CD4-positive, alpha-beta T cell treated with Interleukin-15 for 1 hour (primary cell): ENCODE measurements at places on chromosomes 12 and 14.

DNA sequence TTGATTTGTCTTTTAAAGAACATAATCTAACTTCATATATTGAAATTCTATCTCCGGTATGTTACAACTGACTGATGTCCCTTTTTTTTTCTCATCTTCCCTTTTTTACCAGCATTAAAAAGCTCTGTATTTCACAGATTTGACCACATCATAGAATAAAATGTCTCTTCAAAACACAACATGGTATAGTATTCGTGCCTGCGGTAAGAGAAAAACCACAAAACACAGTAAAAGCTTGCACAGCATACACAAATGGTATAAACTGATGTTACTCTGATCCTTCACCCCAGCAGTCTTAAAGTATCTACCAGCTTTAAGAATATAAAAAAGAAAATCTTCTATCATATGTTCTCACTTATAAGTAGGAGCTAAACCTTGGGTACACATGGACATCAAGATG is 83.4 kb downstream of the HECTD1 start:
- DNase-seq, result no peak

DNA sequence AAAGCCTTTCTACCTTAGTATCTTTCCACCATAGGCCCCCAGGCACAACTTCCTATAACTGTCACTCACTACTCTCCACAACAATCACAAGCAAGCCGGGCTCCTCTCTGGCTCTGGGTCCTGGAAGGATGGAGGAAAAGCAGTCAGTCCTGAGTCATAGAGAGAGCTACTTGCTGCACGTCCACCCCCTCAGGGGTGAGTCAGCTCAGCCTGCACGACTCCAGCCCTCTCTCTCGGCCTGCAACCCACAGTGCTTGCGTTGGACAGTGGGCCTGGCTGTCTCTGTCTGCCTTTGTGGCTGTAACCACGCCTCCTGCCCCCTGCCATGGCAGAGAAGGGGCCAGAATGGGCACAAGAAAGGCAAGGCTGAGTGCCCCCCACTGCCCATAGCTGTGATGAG is 154.1 kb upstream of the FKBP4 start:
- DNase-seq, result no peak

DNA sequence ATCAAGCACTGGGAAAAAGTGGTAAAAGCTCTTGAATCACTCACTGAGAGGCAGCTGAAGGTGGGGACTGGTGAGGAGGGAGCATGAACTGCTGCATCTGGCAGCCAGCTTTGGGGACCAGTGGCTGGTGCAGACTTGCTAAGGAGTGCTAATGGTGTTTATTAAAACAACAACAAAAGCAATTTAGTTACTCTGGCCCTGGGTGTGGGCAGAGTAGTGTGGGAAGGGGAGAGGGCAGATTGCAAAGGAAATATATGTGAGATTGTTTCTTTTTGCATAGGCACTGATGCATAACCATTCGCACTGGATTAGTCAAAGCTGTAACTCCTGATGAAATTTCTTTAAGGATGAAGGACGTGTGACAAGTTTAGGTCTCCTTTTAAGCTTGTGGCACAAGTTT is 8.1 kb downstream of the TXNRD1 start:
- no peak for DNase-seq

- DNase-seq, result no peak
Measured at GRCh38 chr12:49375406-49375805, 8.1 kb downstream of the SPATS2 start.

DNA sequence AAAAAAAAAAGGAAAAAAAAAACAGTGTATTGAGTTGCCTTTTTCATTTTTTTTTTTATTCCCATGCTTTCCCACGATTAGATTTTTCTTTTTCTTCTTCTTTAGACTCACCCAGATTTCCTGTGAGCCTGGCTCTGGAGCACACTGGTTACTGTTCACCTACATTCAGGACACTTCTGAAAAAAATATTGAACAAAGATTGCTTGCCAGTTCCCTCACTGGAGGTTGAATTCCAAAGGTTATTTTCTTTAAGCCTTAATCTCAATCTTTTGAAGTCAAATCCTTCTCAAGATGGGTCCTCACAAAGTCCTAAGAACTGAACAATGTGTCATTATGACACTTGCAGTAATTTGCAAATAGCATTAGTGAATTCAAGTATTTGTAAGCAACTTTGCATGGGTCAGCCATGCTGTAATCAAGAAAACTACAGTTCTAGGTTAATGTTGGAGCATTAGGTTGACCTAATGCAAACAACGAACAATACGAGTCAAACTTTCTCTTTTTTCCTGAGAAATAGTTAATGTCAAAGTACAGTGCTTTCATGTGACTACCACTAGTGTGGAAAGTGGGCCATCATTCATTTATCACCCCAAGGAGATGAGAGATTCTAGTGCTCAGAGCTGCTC is 49.2 kb upstream of the DUSP6 start:
- DNase-seq, result no peak

- no peak for DNase-seq
Measured at GRCh38 chr14:23438101-23438971, 2.9 kb upstream of the MYH7 start.
